ENCODE measurements at places on chromosomes 6 and 20.

- DNase-seq, result no peak
These were observed 85.8 kb downstream of the DZANK1 start for GRCh38 chr20:18380908-18381529.

DNA sequence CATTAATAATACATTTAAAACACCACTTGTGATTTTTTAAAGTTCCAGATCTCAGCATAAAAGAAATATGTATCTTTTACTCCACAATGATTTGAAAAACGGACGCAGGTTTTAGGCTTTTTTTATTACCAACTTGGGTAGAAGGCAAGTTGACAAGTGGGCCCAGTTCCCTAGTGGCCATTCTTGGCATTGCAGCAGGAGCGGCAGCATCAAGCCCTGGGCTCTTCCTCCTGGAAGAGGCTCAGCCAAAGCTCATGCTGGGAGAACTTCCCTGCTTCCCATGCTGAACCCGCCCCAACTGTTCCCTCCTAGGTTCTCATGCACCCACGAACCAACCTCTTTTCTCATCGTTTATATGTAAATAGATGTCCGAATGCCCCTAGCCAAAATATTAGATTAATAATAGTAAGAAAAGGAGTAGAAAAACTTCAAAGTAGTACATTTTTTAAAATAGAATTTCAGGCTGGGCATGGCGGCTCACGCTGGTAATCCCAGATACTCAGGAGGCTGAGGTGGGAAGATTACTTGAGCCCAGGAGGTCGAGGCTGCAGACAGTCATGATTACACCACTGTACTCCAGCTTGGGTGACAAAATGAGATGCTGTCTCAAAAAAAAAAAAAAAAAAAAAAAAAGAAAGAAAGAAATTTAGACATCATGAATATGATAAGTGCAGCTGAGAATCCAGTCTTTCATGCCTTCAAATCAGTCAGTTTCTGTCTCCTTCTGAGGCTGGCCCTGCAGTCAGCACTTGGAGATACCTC lies 18.2 kb upstream of the MYB start:
- no peak for DNase-seq

DNA sequence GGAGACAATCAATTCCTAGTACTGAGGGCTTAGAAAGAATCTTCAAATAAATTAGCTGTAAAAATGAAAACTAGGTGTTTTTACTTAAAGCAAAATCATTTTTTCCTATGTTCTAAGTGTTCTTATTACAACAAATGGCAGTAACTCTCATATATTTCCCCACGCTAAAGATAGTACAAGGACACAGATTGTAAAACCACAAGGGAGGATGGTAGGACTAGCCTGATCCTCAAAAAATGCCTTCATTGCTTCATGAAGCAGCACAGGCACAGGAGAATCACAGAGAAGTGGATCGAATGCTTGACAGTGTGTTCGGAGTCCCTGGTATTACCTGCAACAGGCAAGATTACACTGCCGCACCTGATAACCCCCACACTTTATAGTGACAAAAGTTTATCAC lies 58.5 kb downstream of the SAMD3 start:
- DNase-seq, result no peak

DNA sequence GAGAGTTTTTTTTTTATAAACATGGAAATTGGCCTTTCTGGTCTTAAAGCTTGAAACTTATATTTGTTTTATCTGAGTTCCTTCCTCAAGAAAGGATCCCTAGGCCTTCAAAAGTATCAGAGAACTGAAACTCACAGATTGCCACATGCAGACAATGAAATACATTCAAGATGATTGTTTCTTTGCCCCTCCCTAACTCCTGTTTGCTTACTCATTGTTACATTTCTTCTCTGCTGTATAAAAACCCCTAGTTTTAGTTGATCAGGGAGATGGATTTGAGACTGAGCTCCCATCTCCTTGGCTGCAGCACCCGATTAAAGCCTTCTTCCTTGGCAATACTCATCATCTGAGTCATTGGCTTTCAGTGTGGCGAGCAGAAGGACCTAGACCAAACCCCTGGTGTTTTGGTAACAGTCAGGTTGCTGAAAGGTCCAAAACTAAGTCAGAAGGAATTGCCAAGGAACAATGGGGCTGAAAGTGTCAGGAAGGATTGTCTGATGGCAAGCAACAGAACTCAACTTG lies 132.3 kb upstream of the SULF2 start:
- no peak for DNase-seq

GRCh38 chr6:150636808-150637207 lies 37.1 kb downstream of the PLEKHG1 start:
- no peak for DNase-seq

GRCh38 chr6:146984251-146984924 lies 219.8 kb upstream of the STXBP5 start:
- no peak for DNase-seq

DNA sequence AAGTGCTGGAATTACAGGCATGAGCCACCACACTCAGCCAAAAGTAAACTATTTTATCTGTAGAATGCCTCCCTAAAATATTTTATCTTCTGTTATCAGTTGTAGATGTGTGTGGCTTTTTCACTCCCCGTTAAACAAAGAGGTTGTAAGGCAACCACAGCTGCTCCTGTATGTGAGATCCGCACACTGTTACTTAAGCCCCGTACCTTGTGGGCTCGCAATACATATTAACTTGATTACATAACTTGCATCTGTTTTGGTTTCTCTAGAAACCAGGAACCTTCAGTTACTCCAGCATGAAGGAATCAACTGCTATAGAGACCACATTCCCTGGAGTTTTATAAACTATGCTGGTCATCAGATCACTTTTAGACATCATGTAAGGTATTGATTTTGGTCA lies 420.1 kb upstream of the SLC35B3 start:
- DNase-seq, result no peak

DNA sequence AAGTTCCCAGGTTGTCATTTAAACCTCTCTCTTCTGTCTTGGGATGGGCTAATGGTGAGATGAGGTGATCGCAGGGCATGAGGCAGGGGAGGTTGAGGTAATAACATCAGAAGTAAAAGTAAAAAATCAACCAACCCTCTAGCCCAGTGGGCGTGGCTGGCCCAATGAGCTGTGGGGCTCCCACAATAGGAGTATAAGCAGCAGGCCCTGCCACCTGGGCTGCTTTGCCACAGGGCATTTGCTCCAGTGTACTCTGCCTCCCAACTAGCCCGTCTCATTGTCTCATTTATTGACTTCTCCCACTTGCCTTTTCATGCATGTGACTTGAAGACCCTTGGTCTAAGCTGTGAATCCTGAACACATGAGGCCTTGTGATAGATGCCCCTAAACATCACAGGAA lies 62.8 kb downstream of the PHACTR3 start:
- no peak for DNase-seq

- DNase-seq, result no peak
These were observed 54.2 kb downstream of the MRPL14 start for GRCh38 chr6:44072959-44073611.

GRCh38 chr6:162683135-162683534 lies 44.4 kb downstream of the PRKN start:
- no peak for DNase-seq

GRCh38 chr6:130755368-130756034 lies 71.7 kb upstream of the SMLR1 start:
- no peak for DNase-seq

GRCh38 chr20:2798814-2799213 lies 1.6 kb downstream of the CPXM1 start:
- DNase-seq, result no peak

DNA sequence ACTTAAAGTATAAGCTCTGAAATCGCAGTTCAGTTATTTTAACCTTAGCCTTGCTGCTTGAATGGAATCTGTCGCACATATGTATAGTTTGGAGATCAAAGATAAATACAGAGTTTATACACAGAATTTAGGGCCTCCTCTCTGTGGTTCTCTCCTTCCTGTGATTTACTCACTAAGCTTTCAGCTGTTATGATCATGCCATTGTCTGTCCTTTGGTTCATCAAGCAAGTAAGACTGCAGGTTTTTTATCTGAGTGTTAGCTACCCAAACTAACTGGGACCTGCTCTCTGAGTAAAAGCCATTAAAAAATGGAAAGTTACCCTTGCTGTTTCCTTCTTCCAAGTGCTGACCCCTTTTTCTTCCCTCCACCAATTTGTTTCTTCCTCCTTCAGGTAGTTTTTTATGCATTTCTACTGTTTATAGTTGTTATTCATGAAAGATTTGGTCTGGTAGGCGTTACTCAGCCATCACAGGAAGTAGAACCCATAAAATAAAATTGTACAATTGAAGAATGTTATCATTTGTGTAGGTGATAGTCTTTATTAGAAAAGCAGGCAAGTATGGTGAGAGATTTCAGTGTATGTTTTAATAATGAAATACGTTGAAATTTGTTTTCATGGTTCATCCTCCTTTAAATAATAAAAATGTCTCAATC lies 33.7 kb upstream of the SUMO4 start:
- no peak for DNase-seq

- no peak for DNase-seq
These were observed 183.2 kb upstream of the JARID2 start for GRCh38 chr6:15062516-15063252.

- no peak for DNase-seq
These were observed 447.9 kb upstream of the PLCB4 start for GRCh38 chr20:8621001-8621400.

- DNase-seq, result no peak
These were observed 27.6 kb downstream of the ZNF311 start for GRCh38 chr6:28977341-28978132.

- no peak for DNase-seq
These were observed 26.7 kb downstream of the ARFGEF3 start for GRCh38 chr6:138188278-138188941.

- DNase-seq, result no peak
These were observed 638 bp downstream of the MDN1 start for GRCh38 chr6:89818977-89819335.

DNA sequence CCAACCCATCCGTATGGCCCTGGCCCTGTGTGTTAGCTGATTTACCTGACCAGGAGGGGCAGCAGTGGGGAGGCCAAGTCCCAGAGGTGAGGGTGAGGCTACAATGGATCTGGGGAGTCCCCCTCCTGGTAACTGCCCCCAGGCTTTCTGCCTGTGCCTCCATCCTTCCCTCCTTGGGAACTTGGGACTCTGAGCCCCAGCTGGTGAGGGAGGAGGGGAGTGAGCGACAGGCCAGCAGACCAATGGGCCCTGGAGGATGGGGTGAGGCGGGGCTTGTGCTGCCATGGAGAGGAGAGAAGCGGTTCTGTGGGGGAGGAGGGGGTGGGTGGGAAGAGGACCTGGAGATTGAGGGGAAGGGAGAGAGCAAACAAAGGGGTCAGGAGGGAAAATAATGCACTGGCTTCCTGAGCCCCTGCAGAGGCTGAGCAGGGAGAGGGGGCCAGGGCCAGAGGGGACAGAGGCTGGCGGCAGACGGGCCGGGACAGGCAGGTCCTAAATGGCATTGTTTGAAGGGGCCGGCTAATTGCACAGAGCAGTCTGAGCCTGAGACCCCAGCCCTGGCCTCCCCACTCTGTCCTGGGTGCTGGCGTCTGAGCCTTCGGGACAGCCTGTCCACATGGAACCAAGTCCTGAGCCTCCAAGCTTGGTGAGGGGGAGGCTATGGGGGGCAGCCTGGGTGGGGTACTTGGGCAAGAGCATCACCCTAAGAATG lies 17.5 kb downstream of the DNMT3B start:
- DNase-seq, result no peak

DNA sequence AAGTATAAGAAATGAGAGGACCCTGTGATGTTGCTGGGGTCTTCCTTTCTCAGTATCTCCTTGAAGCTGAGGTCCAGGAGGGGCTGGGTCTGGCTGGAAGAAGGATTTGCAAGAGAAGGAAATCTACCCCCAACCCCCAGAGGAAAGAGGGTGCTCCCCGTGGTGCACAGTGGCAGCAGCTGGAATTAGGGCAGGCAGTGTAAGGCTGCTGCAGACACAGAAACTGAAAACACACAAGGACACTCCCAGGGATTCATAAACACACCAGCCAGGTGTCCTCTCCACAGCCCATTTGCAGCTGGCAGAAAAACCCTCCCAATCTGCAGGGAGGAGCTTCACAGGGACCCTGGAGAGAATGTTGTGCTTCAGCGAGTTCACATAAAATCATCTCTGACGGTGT lies 297.2 kb downstream of the CDH26 start:
- no peak for DNase-seq

- DNase-seq, result no peak
These were observed 30.4 kb downstream of the PREX1 start for GRCh38 chr20:48797275-48797825.

GRCh38 chr20:46488451-46488850 lies 24.9 kb downstream of the ZNF334 start:
- DNase-seq, result no peak

DNA sequence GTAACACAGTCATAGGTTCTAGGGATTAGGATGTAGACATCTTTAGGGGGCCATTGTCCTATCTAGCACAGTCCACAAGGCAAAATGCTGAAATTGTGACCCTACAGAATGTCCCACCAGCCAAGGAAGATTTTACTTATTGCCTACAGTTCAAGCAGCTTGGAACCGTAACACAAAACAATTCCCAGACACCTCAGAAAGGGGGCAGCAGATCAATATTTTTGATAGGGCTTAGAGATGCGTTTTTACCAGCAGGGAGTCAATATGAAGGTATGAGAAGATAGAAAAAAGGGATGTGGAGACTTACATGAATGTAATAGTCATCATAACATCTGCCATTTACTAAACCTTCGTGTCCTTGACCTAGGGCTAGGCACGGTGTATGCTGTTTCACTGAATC lies 81.0 kb downstream of the TMEM170B start:
- no peak for DNase-seq

DNA sequence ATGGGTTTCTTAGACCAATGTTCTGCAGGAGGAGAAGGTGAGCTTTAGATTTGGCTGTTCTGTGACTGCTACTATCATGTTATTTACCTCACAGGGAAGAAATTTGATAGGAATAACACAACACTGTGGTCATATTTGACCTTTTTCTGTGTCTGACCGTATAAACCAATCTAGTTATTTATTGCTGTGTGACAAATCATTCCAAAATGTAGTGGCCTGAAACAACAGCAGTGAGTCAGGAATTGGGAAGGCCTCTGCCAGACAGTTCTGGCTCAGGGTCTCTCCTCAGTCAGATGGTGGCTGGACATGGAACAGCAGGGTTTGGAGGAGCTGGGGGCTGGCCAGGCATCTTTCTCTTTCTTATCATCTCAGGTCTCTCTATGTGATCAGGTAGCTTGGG lies 33.0 kb downstream of the RIPOR2 start:
- DNase-seq, result no peak

DNA sequence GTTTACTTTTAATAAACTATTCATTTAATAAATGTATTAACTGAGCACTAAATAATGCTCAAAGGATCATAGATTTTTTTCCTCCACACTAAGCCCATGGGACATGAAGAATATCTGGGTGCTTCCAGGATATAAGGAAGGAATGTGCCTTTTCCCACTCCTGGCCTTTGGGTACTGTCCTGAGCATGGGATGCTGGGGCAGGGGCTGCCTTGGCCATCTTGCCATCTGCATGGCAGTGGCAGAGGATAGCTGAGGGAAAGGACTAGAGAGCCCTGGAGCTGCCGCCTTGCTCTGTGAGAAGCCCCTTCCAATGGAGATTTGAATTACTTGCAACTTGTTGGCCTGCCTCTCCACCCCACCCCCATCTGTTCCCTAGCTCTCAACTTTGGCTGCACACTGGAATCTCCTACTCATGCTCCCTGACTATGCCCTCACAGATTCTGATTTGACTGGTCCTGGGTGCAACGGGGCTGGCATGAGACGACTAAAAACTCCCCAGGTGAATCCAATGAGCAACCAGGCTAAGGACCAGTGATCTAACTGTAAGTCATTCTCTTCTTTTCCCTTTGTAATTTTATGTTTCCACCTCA lies 15.6 kb downstream of the DDRGK1 start:
- no peak for DNase-seq

- no peak for DNase-seq
These were observed 3.0 kb upstream of the DLGAP4 start for GRCh38 chr20:36303020-36303595.
